Aorta (tissue), 5 donors: ENCODE measurements at places on chromosomes 4 and X. TPM values are rescaled to one million over a fixed set of nuclear protein-coding genes. Genes with fewer than 3 reads are reported as not detected.

- H3K27ac ChIP-seq, result no peak overlapping the region
- H3K36me3 ChIP-seq, result no peaks in the 10 kb centered on the region
- no peaks in the 10 kb centered on the region for H3K4me1 ChIP-seq
Observed at GRCh38 chrX:42755815-42756214, 22.1 kb downstream of the PPP1R2C start.

DNA sequence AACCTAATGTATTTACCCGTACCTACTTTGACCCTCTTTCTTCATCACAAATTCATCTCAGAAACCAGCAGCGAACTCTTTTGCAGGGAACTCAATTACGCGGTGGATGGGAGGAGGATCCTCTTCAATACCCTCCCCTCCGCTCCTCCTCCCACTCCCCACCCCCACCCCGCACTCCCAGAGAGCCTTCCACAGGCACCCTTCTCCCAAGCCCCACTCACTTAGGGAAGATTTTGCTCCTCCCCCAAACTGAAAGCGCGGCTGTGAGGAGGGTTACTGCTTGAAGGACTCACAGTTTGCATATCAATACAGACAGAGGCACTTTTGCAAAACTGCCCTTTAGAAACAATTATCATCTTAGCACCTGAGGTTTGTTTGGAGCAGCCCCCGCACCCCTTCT, 960 bp upstream of the IL1RAPL1 start:
- H3K27me3 ChIP-seq, result no peaks in the 10 kb centered on the region
- H3K4me3 ChIP-seq, result peak overlapping the region; percentile 69
- H3K36me3 ChIP-seq, result no peaks in the 10 kb centered on the region
- DNase-seq, result no peak
- no peak overlapping the region for H3K27ac ChIP-seq
- H3K4me1 ChIP-seq, result no peaks in the 10 kb centered on the region

- H3K4me3 ChIP-seq, result no peak overlapping the region
- no peak for DNase-seq
- H3K36me3 ChIP-seq, result no peaks in the 10 kb centered on the region
- H3K4me1 ChIP-seq, result no peaks in the 10 kb centered on the region
- no peak overlapping the region for H3K27ac ChIP-seq
- no peaks in the 10 kb centered on the region for H3K27me3 ChIP-seq
Observed at GRCh38 chrX:114962209-114962608, 55.2 kb downstream of the IL13RA2 start.

MAGEA1 gene
- total RNA-seq, result not detected
